ENCODE measurements at places on chromosomes 3 and 15.

DNA sequence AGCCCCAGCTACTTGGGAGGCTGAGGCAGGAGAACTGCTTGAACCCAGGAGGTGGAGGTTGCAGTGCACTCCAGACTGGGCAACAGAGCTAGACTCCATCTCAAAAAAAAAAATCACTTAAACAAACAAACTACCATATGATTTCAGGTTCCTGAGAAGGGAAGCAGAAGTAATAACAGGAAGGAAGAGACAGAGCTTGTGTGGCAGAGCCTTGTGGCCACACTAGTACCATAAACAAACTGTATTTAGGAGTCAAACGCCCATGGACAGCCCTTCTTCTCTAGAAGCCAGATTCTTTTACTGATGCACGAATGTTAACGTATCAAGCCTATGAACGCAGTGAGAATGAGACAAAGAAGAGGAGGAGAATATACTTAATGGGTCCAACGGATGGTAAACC, 12.0 kb downstream of the MTMR10 start:
- no peak for DNase-seq

DNA sequence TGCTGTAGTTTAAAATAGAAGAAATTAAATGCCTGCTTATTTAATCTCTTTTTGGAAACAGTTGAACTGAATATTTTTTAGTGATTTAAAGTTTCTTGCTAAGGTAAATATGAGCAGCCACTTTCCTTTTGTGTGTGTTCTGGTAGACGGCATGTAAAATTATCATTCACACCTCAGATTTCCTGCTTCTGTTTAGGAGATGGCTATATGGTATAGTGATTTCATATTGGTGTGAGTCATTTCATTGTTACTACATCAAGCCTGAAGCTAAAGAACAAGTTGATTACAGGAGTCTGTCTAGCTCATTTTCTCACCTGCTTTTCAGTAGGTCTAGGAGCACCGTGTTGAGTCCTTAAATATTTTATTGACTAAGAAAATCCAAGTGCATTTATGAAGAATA, 2.2 kb downstream of the LRCH3 start:
- DNase-seq: no peak

- DNase-seq: no peak
Measured at GRCh38 chr3:127424766-127425504, 137.1 kb upstream of the PRR20G start.

- no peak for DNase-seq
Measured at GRCh38 chr3:134753999-134754742, 40.9 kb upstream of the EPHB1 start.

DNA sequence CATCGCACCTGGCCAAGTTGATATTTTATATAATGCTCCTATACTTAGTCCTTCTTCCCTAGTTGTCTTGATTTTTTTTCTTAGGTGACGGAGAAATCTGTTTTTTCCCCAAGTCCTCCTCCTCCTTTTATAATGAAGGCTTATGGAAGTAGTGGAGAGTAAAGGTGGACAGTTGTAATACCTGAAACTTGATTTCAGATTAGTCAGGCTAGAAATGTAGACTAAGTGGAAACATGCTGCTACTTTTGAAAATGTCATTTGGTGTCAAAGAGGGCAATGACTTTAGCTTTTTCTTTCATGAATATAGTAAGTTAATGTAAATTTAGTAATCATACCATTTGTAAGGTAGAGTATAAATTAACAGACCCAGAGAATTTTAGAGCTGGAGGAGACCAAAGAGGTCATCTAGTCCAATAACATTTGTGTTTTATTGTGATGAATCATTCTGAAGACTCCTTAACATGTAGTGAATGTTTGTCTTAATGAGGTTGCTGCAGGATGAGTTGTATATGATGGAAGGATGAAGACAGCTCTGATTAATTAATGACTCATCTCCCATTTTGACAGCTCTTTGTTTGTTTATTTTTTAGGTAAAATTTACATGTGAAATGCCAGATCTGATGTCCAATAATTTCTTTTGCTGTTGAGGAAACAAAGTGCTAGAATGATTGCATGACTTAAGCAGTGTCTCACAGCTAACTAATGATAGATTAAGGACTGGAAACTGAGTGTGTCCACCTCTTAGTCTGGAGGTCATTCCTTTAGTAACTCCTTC, 8.7 kb downstream of the CTDSPL2 start:
- DNase-seq: no peak

DNA sequence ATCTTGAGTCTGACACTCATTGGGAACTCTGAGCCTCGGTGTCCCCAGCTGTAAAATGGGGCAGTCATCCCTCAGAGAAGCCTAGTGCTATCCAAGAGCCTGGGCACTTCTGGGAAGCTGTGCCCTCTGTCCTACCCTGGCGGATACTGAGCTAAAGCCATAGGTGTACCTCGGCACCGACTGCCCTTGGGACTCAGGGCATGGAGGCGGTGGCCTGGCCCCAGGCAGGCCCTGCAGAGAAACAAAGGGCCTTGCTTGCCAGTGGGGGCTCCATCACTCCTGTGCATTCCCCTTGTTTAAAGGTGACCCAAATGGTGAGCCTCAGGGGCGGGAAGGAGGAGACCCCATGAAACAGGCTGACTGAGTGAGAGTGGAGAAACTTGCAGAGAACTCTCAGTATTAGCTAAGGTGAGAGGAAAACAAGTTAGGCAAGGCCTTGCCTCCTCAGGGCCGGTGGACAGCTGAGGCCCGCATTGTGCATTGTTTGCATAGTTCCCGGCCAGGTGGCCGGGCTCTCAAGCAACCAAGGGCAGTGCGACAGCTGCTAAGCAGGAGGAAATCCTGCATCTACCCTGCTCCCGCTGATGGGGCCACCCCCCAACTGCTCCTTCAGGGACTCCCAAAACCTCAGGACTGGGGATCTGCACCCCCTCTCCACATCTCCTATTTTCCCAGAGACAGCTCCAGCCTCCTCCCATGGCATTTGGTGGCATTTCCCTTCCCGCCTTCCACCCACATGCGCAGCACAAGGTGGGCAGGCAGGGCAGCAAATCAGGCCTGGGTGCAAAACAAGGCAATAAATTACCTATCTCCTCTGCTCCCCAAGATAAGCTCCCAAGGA, 4.3 kb downstream of the PFKFB4 start:
- no peak for DNase-seq

GRCh38 chr3:47452453-47453215, 23.1 kb downstream of the SCAP start:
- DNase-seq: no peak

DNA sequence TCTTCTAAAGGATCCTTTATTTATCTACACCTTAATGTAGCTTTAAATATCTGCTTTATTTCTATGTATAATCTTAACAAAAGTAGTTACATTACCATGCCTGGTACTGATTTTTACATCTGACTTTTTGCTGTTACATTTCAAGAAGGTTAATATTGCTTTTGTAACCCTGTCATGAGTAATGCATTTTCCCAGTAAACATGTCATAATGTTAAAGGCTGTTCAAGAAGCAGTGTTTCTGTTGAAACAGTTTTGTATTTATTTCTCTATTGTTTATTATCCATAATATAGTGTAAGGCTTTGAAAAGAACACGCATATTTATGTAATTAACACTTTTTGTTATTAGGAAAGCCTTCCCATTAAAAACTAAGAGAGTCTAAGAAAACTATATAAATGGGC, 98.5 kb upstream of the SOX2 start:
- no peak for DNase-seq

- DNase-seq: no peak
Measured at GRCh38 chr3:134406331-134407238, 32.3 kb upstream of the AMOTL2 start.

DNA sequence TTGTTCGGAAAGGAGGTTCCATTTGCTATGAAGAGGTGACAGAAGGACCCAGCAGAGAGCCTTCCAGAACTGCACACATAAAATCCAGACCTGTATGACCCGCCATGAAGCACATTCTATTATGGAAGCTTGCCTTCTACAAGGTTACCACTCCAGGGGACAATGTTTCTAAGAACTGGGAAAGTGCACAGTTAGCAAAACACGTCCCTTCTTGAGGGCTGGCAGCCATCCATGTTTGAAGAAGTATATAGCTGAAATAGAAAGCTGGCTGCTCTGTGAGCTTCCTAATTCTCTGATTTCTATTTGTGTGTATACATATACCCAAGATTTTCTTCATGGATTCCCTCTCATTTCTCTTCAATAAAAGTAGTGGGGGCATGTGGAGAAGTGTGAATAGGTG, 74.6 kb downstream of the CNTN3 start:
- no peak for DNase-seq

GRCh38 chr15:23422946-23423708, 23.9 kb downstream of the GOLGA6L2 start:
- DNase-seq: no peak

GRCh38 chr3:69250014-69250413, 127.6 kb upstream of the LMOD3 start:
- DNase-seq: peak; percentile 1

DNA sequence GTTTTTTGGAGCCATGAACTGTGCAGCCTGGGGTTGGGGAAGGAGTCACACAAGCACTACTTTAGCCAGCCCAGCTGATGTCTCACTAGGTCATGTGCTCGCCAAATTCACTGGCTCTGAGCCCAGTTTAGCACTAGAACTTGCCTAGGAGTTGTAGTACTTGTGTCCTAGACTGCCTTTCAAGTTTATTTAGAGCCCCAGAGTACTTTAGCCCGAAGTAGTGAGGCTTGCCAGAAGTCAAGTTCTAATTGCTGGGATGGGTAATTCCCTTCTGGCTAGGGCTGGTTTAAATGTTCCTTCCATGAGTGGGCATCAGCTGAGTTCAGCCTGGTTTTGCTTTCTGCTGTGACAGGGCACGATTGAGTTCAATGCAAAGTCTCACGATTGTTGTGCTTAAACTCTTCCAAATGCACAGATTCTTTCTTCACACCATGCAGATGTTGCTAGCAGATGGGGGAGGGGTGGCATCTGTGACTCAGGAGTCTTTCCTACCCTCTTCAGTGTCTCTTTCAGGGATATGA, 228.2 kb upstream of the ZPLD1 start:
- DNase-seq: no peak

DNA sequence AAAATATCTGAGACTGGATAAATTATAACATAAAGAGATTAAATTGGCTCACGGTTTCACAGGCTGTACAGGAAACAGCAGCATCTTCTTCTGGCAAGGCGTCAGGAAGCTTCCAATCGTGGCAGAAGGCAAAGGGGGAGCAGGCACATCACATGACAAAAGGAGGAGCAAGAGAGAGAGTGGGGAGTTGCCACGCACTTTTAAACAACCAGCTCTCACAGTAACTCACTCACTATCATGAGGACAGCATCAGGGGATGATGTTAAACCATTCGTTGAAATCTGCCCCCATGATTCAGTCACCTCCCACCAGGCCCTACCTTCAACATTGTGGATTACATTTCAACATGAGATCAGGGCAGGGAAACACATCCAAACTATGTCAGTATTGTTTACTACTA, 114.5 kb upstream of the SPATA16 start:
- no peak for DNase-seq

DNA sequence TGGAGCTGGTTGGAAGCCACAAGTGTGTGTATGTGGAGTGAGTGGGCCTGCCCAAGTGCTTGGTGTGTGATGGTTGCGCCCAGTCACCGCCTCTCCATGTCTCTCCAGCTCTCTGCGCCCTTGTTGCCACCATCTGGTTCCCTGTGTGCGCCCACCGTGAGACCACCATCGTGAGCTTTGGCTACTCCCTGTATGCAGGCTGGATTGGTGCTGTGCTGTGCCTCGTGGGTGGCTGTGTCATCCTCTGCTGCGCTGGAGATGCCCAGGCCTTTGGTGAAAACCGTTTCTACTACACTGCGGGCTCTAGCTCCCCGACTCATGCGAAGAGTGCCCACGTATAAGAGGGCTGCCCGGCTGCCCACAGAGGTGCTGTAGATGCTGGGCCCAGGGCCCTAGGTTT, 13.7 kb downstream of the CLDN11 start:
- no peak for DNase-seq

DNA sequence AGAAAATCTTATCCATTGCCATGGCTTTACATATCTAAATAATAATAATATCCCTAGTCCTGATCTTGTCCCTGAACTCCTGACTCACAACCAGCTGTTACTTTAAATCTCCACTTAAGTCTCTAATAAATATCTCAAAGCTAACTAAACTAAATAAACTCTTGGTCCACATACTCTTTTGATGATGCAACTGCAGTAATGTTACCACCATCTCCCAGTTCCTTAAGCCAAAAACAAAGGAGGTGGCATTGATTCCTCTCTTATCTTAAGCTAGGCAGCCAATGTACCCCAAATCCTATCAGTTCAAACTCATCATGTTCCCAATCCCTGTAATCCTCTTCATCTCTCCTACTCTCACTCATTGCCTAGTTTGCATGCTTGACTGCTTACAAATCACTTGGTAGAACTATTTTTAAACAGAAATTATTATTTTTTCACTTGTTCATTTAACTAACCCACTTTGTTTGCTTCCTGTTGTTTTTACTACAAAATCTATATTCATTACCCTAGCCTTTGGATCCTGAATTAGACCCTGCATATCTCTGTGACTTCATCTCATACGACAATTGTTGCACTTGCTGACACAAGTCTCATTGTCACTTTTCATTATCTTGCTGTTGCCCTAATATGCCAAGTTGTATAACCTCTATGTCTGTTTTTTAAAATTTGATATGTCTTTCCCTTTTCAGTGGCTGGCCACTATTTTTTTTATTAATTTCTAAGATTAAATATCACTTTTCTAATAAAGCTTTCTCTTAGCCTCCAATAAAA, 462.2 kb downstream of the ZPLD1 start:
- no peak for DNase-seq

- no peak for DNase-seq
Measured at GRCh38 chr3:113534365-113534764, 2.0 kb downstream of the SIDT1 start.

DNA sequence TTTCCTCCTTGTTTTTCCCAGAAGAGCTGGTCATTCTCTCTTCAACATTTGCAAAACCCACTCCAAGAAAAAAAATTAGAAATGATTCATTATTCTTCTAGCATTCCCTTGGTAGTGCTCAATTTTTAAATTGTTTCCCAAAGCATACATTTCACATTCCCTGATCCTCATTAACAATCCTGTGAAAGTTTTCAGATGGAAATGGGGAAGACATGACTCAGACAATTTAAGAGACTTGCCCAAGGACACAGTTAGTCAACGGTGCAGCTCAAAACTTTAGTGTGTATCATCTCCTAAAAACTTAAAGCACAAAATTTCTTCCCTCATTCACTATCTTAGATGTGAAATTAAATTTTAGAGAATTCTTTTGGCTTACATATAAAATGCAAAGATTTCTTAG, 17.1 kb upstream of the ABI3BP start:
- no peak for DNase-seq

DNA sequence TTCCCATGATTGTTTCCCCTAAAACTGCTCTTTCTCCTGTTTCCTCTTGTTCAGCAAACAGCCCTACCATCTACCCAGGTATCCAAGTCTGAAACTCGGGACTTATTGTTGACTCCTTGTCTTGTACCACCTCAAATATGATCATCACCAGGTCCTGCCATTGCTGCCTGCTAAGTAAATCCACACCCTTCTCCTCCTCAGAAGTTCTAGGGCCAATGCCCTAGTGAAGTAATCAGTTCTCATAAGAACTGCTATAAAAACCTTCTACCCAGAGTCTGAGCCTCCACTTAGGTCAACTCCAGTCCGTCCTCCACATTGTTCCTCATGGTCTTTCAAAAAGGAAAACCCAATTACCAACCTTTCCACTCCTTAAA, 77.0 kb upstream of the IL12A start:
- DNase-seq: no peak

- DNase-seq: no peak
Measured at GRCh38 chr3:175149675-175150074, 290.5 kb downstream of the NAALADL2 start.

- DNase-seq: no peak
Measured at GRCh38 chr3:103195216-103195615, 760.4 kb downstream of the ZPLD1 start.

- DNase-seq: peak; percentile 30
Measured at GRCh38 chr3:48634661-48635221, 520 bp downstream of the SLC26A6 start.

- no peak for DNase-seq
Measured at GRCh38 chr3:74862476-74862875, 248.0 kb upstream of the CNTN3 start.
